Kidney glomerular epithelial cell (primary cell): ENCODE measurements at places on chromosomes 2 and 18.

- no peak for DNase-seq
Observed at GRCh38 chr2:194745557-194746146, 911.4 kb upstream of the SLC39A10 start.

- DNase-seq = no peak
Observed at GRCh38 chr2:26573241-26573925, 67.8 kb downstream of the CIB4 start.

DNA sequence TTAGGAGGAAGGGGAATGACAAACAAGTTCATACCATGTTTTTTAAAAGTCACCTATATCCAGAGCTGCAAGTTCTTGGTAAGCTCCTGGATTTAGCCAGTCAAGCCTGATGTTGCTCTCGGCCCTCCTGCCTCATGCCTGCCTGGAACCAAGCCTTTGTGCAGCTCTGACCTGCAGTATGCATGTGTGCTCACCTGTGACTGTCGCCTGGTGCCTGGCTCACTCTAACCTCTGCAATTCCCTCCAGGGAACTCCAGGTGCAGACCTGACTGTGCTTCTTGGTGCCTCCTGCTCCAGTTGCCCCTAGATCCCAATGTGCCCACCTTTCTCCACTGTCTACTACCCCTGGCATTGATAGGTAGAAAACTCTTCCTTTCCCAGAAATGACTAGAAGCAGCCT is 85.1 kb upstream of the ZBTB14 start:
- DNase-seq = no peak

GRCh38 chr2:2879781-2880180 is 497.8 kb downstream of the EIPR1 start:
- no peak for DNase-seq

DNA sequence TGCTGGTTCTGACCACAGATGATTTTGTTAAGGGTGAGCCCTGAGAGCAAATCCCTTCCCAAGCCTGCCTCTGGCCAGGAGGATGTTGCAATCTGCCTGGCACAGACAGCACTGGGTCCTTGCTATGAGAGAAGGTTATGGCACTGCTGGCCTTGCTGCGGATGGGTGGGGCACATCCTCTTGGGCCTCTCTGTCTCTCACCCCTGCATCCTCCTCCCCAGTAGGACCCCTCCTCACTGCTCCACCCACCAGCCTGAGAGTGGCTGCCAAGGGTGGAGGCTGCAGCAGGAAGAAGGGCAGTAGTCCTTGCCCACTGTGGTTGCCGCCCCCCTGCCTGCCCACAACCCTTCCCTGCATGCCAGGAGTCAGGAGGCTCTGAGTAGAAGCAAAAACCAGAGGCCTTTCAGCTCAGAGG is 180.9 kb downstream of the ZBTB7C start:
- no peak for DNase-seq

GRCh38 chr2:69945441-69945840 is 16.0 kb downstream of the ASPRV1 start:
- no peak for DNase-seq

DNA sequence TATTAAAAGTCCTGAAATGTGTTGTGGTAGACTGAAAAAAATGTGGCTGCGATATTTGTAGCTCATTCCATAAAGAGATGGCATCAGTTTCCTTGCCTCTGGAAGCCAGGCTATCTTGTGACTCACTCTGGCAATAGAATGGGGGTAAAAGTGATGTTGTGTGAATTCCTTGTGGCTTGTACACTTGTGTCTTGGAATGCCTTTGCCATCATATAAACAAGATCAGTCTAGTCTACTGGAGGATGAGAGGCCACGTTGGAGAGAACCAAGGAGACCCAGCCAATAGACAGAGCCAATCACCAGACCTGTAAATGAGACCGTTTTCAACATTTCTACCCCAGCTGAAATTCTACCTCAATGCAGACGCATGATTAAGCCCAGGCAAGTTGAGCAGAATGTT is 254.1 kb downstream of the TRIB2 start:
- peak; percentile 9 for DNase-seq
